ENCODE measurements at places on chromosomes 6 and 20. TPM values are rescaled to one million over a fixed set of nuclear protein-coding genes. Genes with fewer than 3 reads are reported as not detected.

Gene IL20RA
- not detected for total RNA-seq

Gene TREM2
- total RNA-seq = 0.39 TPM

Gene ULBP1
- total RNA-seq = 0.20 TPM

Gene POU3F2
- total RNA-seq = 0.29 TPM

Gene ATRN
- total RNA-seq = 28.4 TPM

Measured in RPMI7951 (cell line).